Activated CD4-positive, alpha-beta T cell treated with anti-CD3 and anti-CD28 coated beads, Interleukin-2, amount 10 ng/mL, durations not matched to agents 7 days and 5 days (primary cell): ENCODE measurements at places on chromosomes 4 and X. TPM values are rescaled to one million over a fixed set of nuclear protein-coding genes. Genes with fewer than 3 reads are reported as not detected.

DNA sequence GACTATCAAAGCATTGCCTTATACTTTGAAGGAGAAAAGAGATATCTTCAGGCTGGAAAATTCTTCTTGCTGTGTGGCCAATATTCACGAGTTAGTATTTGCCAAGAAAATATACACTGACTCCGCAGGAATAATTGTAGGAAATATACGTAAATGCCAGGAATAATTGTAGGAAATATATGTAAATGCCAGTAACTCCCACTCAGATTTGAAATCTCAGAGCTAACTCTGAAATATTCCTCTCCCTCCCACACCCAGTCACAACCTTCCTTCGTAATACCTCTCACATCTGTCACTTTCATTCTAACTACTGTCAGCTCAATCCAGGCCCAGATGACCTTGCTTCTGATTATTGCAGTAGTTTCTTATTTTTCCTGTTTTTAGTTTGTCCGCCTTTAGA, 73.5 kb downstream of the WDR19 start:
- H3K27me3 ChIP-seq = no peaks in the 10 kb centered on the region
- no peaks in the 10 kb centered on the region for H3K4me1 ChIP-seq
- H3K27ac ChIP-seq = no peak overlapping the region
- H3K4me3 ChIP-seq = no peak overlapping the region
- DNase-seq = no peak

Gene SLC2A9
- total RNA-seq = 2.0 TPM

DNA sequence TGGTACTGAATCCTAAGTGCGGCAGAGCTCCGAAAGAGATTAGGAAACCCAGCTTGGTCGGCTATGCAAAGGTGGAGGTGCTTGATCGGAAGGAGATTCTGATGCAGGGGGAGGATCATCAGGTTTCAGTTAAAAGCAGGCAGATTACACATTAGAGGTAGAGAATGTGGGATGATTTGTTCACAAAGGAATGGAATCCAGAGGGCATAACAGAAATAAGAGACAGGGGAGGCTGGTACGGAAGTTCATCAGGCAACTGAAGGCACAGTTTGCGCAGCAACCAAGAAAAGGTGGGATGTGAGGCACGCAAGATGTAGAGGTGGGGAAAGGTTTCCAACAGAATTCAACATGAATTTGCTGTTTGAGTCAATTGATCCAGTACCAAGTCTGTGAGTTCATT, 424 bp upstream of the ZNF330 start:
- peaks cover 5% of the 10 kb centered on the region for H3K27me3 ChIP-seq
- H3K36me3 ChIP-seq = peaks cover 19% of the 10 kb centered on the region
- H3K4me1 ChIP-seq = peaks cover 41% of the 10 kb centered on the region
- DNase-seq = no peak
- H3K4me3 ChIP-seq = peak overlapping the region; percentile 97

Gene NAT8L
- 0.07 TPM for total RNA-seq

- H3K4me1 ChIP-seq = peaks cover 8% of the 10 kb centered on the region
- no peaks in the 10 kb centered on the region for H3K27me3 ChIP-seq
- H3K4me3 ChIP-seq = no peak overlapping the region
These were observed 154.2 kb downstream of the NHS start for GRCh38 chrX:17529151-17529745.

Gene FAM9C
- total RNA-seq = not detected

DNA sequence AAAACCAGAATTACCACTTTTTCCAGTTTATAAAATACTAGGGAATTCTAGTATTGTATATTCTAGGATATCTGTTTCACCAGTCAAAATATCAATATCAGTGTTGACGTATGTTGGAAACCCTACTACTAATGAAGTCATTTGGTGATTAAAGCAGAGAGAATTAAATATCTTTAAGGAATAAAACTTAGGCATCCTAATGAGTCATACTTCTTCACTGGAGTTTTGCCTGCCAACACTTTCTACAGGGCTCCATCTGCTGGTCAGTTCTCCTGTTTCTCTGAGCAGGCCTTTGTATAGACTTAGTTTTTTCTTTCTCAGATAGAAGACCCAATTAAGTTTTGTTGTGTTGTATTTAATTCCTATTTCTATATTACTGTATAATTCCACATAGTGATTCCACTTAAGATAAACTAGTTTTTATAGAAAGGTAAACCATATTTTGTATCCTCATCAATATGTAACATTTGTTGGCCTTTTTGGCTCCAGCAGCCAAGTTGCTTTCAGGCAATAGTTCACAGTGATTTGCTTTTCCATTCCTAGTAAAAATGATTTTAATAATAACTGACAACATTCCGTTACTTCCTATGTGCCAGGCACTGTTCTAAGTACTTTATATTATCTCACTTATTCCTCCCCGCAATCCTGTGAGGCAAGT, 3.5 kb downstream of the AP1AR start:
- peaks cover 41% of the 10 kb centered on the region for H3K4me1 ChIP-seq
- H3K27me3 ChIP-seq = no peaks in the 10 kb centered on the region
- peak; percentile 71 for DNase-seq
- H3K36me3 ChIP-seq = peaks cover 1% of the 10 kb centered on the region
- H3K27ac ChIP-seq = no peak overlapping the region

Gene USP11
- 28.2 TPM for total RNA-seq

Gene CLDN22
- not detected for total RNA-seq

Gene ADH7
- total RNA-seq = not detected

GRCh38 chrX:139766545-139766983, 58.6 kb upstream of the MCF2 start:
- no peak overlapping the region for H3K27ac ChIP-seq
- H3K4me3 ChIP-seq = no peak overlapping the region
- peaks cover 23% of the 10 kb centered on the region for H3K36me3 ChIP-seq
- no peaks in the 10 kb centered on the region for H3K4me1 ChIP-seq

Gene CNGA1
- total RNA-seq = not detected

DNA sequence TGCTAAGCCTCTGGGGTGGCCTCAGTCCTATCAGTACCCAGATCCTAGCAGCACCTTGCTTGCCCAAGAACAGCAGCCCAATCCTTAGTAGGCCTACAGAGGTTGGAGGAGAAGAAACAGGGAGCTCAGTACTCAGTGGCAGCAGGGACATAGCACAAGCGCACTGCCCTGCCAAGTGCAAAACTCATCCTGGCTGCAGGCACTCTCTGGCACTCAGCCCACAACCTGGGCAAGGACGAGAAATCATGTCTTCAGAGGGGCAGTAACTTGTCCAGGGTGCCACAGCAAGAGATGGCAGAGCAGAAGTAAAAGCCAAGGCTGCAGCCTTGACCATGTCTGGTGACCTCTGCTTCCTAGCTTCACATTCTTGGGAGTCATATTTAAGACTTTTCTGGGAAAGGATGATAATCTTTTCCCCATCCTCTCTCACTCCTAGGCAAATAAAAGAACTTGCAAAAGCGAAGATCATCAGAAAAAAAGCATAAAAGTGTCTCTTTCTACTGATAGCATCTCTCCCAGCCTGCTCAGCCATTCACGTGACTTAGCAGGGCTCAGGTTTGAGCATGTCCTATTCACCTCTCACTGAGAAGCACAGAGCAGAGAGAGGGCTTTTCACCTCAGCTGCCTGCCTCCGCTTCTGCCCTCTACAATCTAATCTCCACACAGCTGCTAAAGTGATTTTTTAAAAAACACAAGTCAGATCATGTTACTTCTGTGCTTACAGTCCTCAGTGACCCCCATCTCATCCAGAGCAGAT, 37.2 kb upstream of the MAGEA4 start:
- no peak for DNase-seq
- H3K27ac ChIP-seq = no peak overlapping the region
- no peaks in the 10 kb centered on the region for H3K36me3 ChIP-seq
- H3K4me3 ChIP-seq = no peak overlapping the region

Gene ITIH6
- not detected for total RNA-seq

DNA sequence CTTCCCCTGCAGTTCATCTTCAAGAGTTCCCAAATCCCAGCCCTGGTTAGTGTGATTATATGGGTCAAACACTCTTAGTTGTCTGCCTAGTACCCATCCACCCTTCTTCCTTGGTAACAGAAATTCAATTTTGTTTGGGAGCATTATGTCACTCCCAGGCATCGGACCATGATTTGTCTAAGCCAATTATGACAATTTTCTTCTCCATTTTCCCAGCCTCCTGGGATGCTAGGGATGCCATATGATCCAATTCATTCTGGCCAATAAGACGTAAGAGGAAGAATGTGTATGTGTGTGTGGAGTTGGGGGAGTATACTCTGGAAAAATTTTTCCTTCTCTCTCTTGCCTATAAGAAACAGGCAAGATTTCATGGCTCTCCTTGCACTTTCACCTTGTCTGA, 465.9 kb downstream of the MID1IP1 start:
- H3K4me3 ChIP-seq = no peak overlapping the region
- no peak for DNase-seq
- H3K27me3 ChIP-seq = no peaks in the 10 kb centered on the region
- peaks cover 13% of the 10 kb centered on the region for H3K4me1 ChIP-seq
- H3K27ac ChIP-seq = no peak overlapping the region

Gene ARMCX5
- 5.7 TPM for total RNA-seq

Gene TRAM1L1
- not detected for total RNA-seq

Gene NCAPG
- 102 TPM for total RNA-seq

GRCh38 chrX:20393944-20394343, 127.2 kb upstream of the RPS6KA3 start:
- H3K36me3 ChIP-seq = no peaks in the 10 kb centered on the region
- peaks cover 2% of the 10 kb centered on the region for H3K27me3 ChIP-seq
- H3K4me3 ChIP-seq = no peak overlapping the region

GRCh38 chrX:141760761-141761160, 62.2 kb upstream of the SPANXD start:
- no peaks in the 10 kb centered on the region for H3K4me1 ChIP-seq
- H3K27ac ChIP-seq = no peak overlapping the region
- H3K36me3 ChIP-seq = no peaks in the 10 kb centered on the region
- DNase-seq = no peak
- no peaks in the 10 kb centered on the region for H3K27me3 ChIP-seq
- no peak overlapping the region for H3K4me3 ChIP-seq

DNA sequence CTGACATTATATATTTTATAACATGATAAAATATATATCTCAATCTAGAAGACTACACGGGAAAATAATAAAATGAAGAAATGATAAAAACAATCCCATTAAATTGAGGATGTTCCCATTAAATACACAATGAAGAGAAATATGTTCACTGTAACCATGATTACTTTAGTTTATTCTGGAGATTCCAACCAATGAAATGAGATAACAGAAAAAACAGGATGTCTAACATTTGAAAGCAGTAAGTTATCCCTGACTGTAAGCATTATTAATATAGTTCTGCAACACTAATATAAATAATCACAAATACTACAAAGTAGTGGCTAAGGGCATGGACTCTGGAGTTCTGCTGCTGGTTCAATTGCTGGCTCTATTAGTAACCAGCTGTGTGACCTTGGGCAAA, 169.4 kb downstream of the RNF150 start:
- no peaks in the 10 kb centered on the region for H3K27me3 ChIP-seq
- no peaks in the 10 kb centered on the region for H3K36me3 ChIP-seq
- H3K4me1 ChIP-seq = no peaks in the 10 kb centered on the region

Gene SPANXA1
- not detected for total RNA-seq

Gene CXorf38
- total RNA-seq = 19.8 TPM

Gene RNF128
- not detected for total RNA-seq

Gene CT45A9
- total RNA-seq = not detected

Gene SNCA
- 4.6 TPM for total RNA-seq

DNA sequence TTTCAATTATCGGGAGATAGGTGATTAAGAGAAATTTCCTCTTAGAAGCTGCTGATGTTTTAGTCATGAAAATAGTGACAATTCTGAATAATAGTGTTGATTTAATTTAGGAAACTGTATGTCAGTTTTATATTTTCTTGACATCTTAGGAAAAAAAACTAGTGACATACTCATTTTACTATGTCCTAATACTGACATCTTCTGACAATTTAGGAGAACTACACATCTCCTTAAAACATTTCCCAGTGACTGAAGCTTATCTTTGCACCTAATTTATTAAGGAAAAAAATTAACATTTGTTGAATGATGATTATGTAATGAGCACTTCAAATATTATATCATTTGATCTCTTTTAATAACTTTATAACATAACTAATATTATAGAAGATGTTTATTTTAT, 42.0 kb upstream of the RBMXL3 start:
- no peak overlapping the region for H3K4me3 ChIP-seq
- H3K4me1 ChIP-seq = no peaks in the 10 kb centered on the region
- H3K27me3 ChIP-seq = no peaks in the 10 kb centered on the region
- H3K27ac ChIP-seq = no peak overlapping the region
- no peaks in the 10 kb centered on the region for H3K36me3 ChIP-seq
- DNase-seq = no peak

GRCh38 chr4:176065435-176066291, at the start of gene WDR17:
Gene WDR17 (plus strand): TSS chr4:176065841. CDS start chr4:176111581, 45,740 bp downstream.
- DNase-seq = peak; percentile 82
- H3K27ac ChIP-seq = peak within 1 kb of the TSS; percentile 57
- H3K4me1 ChIP-seq = peaks cover 12% of the 10 kb centered on the region
- H3K36me3 ChIP-seq = no peaks in the 10 kb centered on the region
- peaks cover 25% of the 10 kb centered on the region for H3K27me3 ChIP-seq

Gene CPLX1
- total RNA-seq = 0.17 TPM

DNA sequence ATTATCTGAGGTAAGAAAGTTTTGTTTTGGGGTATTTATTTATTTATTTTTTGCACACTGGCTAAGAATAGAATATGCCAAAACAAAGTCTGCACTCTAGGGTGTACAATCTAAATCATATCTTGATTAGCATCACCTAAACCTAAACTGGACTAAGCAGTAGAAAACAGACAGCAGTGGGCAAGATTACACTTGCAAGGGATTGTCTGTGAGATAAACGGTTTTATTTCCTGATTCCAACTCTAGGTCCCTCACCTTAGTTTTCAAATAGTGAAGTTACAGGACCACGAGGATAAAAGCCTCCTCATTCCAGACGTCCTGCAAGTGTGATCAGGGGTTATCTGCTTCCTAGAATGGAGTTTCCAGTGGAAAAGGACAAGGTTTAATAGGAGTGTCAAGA, 86.1 kb downstream of the SH3RF1 start:
- DNase-seq = no peak
- no peak overlapping the region for H3K4me3 ChIP-seq
- peaks cover 3% of the 10 kb centered on the region for H3K4me1 ChIP-seq

DNA sequence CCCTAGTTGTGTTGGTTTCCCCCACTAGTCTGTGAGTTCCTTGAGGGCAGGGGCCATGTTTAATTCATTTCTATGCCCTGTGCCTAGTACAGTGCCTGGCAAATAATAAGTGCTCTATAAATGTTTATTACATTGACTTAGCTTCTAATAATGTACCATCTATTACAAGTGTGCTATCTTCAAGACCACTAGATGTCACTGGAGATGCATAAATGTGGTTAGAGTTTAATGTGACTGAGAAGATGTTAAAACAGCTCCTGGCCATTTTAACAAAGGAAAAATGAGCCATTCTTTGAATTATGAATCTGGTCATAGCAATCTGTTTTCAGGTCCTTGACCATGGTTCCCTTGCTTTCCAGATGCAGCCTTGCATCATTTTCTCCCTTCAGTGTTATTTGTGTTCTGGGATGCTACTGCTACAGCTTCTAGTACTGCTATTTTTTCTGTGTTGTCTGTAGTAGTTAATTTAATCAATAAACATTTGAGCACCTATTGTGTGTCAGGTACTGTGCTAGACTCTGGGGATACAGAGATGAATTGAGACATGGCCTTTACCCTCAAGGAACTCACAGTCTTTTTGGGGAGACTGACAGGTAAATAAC, 43.2 kb downstream of the SLC9A6 start:
- peaks cover 3% of the 10 kb centered on the region for H3K36me3 ChIP-seq
- no peaks in the 10 kb centered on the region for H3K4me1 ChIP-seq
- no peak overlapping the region for H3K4me3 ChIP-seq
- peak; percentile 8 for DNase-seq

Gene VSIG1
- 9.9 TPM for total RNA-seq

GRCh38 chr4:176291748-176292147, 22.7 kb upstream of the ASB5 start:
- no peak for DNase-seq
- no peak overlapping the region for H3K4me3 ChIP-seq
- H3K27ac ChIP-seq = no peak overlapping the region

- H3K4me1 ChIP-seq = no peaks in the 10 kb centered on the region
- H3K4me3 ChIP-seq = no peak overlapping the region
- H3K36me3 ChIP-seq = no peaks in the 10 kb centered on the region
These were observed 885.8 kb downstream of the SH3BGRL start for GRCh38 chrX:82087699-82088098.
